ENCODE measurements at places on chromosomes 4 and X. TPM values are rescaled to one million over a fixed set of nuclear protein-coding genes. Genes with fewer than 3 reads are reported as not detected.
A peak's percentile ranks its signal among the peaks of the same experiment; 100 is the strongest.

DNA sequence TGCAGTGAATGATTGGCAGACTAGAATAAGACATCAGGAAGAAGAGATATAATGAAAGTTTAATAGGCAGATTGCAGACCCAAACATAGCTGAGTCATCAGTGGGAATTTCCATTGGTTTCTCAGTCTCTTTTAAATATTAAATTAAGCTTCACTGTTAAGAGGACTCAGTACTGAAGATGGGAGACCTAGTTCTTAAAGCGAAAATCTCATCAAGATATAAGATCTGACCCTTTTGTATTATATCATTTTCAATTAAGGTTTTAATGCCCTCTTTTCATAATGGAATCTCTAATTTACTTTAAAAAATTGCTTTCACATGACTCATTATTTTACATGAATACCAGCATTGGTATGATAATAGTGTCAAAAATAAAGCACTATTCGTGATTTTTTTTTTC, 168.9 kb upstream of the ATOH1 start:
- no peak for DNase-seq

GAGE12H gene
- not detected for total RNA-seq

DNA sequence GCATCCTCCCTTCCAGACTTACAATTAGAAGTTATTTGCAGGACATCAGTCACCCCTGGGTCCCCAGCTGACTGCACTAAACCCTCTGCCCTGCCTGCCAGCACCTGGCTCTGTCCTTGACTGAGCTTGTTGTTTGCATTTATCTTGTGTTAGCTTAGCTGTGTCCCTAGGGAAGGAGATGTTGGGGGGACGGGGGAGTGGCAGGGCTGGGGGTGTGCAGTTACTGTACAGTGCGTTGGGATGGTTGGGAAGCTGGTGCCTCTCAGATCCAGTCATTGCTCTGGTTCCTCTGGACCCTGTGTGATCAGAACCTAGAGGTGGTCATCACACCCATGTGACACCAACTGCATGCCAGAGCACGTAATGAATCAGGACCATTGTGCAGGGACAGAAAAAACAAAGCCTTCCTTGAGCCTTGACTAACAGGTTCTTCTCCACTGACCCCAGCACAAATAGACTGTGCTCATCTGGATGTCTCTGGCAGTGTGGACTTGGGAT, 32.7 kb upstream of the PROM1 start:
- DNase-seq: peak; percentile 48

- DNase-seq: no peak
These were observed 208.7 kb downstream of the CBLL2 start for GRCh38 chrX:22481436-22481835.

GRCh38 chr4:99379571-99379970, 27.0 kb upstream of the ADH1C start:
- no peak for DNase-seq

GRCh38 chrX:136954930-136955329, 74.4 kb upstream of the RBMX start:
- no peak for DNase-seq

GRCh38 chr4:45350438-45350837, 624.1 kb upstream of the GNPDA2 start:
- DNase-seq: no peak

All from Calu3 (cell line).